SW 1271 (cell line): ENCODE measurements at places on chromosomes 12 and 14.

GRCh38 chr12:110266381-110266960 lies 14.6 kb upstream of the ATP2A2 start:
- DNase-seq: no peak

DNA sequence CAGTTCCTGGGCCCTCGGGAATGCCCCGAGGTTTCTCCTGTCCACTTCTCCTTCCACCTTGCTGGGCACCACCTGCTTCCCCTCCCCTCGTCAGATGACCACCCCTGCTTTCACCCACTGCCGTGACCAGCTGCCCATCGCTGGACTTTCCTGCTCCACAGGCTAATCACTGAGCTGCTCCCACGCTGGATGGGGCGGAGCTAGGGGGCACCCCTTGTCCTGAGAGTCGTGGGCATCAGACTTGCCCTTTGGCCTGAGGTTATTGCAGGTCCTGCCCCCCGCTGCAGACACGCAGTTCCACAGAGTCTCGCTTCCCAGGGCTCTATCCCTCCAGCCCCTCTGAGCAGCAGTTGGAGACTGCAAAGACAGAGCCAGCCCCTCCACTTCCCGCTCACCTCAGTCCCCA lies 427 bp downstream of the SLC6A12 start:
- no peak for DNase-seq

DNA sequence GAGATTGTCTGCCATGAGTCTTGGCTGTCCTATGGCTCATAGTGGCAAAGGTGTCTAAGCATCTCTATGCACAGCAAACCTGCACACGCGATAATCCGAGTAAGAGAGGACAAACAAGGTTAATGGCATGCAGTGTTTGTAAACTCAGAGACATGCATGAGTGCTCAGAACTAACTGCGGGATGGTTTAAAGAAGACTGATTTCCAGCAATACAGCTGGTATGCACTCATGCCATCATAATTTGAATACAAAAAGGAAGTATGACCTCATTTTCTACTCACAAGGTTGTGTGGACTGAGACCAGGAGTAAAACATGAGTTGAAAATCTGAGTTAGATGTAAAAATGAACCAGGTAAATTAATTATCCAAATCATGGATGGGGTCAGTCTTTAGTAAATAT lies 16.6 kb upstream of the TCP11L2 start:
- DNase-seq: no peak

DNA sequence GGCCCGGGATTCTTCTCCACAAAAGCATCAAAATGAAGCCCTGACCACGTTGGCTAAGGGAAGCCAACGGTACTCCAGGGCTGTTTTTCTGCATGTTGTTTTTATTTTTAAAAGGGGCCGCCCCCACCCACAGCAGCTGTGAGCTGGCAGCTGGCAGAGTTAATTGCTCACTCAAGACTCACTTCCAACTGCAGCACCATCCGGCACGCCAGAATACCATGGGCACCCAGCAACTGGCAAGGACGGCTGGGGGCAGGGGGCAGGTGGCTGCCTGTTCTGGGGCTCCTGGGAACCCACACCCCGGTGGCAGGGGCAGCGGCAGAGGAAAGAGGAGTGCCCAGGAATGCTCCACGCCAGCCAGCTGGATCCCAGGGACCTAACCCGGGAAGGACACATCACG lies 44.3 kb downstream of the NCOR2 start:
- DNase-seq: no peak

DNA sequence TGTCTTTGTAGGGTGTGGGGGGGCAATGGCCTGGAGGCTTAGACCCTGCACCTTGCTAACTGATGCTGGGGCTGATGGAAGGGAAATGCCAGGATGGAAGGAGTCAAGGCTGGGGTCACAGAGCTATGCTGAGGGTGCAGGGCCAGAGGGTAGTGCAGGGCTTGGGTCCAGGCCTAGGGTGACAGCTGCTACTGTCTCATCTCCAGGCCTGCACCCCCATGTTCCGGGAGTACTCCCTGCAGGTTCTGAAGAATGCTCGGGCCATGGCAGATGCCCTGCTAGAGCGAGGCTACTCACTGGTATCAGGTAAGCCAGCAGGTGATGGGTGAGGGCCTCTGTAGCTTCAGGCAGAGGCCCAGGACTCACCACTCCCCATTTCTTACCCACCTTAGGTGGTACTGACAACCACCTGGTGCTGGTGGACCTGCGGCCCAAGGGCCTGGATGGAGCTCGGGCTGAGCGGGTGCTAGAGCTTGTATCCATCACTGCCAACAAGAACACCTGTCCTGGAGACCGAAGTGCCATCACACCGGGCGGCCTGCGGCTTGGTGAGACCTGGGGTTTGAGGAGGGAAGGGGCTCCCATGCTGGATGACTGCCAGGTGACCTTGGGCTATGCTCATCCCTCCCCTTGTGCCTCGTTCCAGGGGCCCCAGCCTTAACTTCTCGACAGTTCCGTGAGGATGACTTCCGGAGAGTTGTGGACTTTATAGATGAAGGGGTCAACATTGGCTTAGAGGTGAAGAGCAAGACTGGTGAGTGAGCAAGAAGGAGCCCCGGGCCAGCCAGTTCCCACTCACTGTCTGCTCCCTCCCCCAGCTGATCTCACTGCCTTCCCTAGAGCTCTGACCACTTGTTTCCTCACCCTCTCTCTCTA lies 4.1 kb downstream of the SHMT2 start:
- no peak for DNase-seq
